Brain microvascular endothelial cell (primary cell): ENCODE measurements at places on chromosomes 3 and 15.

DNA sequence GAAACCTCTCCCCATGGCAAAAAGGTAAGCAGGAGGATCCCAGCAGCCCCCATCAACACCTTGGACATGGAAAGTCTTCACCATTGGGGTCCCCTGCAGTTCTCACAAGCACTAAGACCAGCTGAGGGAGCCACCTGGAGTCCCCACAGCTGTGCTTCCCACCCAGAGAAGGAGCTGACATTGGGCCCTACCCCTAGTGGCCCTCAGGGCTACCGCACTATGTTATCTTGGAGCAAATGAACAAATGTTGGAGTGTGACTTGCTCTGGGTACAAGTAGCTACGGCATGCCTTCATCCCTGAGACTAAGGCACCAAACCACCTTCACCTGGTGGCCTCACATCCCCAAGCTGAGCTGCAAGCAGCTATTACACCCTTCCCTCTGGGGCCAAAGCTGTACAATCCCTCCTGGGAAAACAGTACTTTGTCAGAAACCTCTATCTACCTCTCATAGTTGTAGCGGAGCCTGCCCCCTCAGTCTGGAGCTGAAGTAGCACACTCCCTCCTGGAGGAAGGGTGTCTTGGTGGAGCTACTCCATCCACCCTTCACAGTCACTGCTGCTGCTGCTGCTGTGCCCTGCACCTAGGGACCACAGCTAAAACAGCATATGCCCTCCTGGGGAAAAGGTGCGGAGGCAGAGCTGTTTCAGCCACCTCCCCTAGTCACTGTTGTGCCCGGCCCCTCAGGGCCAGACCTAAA lies 42.7 kb downstream of the SERP1 start:
- no peak for DNase-seq

GRCh38 chr3:12722226-12722625 lies 36.8 kb downstream of the TMEM40 start:
- no peak for DNase-seq

- no peak for DNase-seq
Measured at GRCh38 chr15:44668921-44669320, 5.5 kb upstream of the SPG11 start.

- no peak for DNase-seq
Measured at GRCh38 chr3:172031996-172032395, 7.4 kb upstream of the FNDC3B start.

DNA sequence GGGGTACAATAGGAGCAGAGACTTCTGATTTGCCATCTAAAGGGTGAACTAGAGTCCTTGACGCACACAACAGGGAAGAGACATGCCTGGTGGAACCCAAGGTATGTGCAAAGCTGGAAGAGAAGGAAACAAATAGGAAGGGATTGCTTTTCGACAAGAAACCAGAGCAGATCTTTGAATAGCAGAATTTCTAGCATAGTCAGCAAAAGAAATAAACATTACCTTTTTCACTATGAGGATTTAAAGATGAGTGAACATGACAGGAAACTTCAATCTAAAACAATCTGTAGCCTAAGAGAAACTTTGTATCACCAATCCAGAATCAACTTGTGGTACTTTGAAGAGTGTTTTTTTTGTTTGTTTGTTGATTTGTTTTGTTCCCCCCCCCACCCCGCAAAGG lies 4.9 kb downstream of the IL5RA start:
- DNase-seq = no peak

DNA sequence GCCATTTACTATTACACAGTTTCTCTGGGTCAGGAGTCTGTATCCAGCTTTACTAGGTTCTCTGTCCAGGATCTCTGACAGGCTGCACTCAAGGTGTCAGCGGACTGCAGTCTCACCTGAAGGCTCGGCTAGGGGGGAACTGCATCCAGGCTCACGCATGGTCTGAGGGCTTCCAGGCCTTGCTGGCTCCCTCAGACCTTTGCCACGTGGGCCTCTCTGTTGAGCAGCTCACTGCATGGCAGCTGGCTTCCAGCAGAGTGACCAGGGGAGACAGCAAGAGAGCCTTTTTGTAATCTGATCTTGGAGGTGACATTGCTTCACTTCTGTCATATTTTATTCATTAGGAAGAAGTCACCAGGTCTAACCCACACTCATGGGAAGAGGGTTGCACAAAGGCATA lies 152.3 kb downstream of the CACNA2D3 start:
- DNase-seq = no peak
